ENCODE measurements at places on chromosomes 1 and 21.

- DNase-seq: no peak
These were observed 5.6 kb downstream of the SPSB1 start for GRCh38 chr1:9298282-9298681.

DNA sequence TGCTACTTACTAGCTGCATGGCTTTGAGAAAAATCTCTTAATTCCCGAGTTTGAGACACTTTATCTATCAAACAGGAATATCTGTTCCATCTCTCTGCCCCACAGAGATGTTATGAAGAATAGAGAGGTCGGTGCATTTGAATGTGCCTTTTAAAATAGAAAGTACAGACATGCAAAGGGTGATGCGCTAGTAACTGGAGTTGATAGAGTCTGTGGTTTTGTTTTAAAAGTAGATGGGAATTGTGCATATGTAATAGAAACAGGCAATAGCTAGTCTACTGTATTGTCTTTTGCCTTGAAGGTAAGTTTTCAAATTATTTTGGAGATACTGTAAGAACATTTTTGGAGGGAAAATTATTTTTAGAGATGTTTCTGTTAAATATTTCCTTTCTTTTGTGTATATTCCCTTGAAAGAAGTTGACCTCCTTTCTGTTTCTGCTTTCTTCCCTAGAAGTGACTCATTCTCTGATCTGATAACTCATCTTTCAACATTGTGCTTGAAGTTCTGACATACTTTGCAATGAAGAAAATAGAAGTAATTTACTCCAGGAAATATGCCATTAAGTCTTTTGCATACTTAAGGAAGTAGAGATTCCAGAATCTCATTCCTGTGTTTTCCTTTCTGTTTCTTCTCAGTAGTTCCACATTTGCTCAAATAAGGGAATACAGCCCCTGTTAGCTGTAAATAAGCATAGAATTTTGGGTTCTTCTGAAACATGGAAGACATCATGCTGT lies 151.6 kb downstream of the SDCCAG8 start:
- no peak for DNase-seq

- no peak for DNase-seq
These were observed 515.3 kb upstream of the NR5A2 start for GRCh38 chr1:199512037-199512710.

DNA sequence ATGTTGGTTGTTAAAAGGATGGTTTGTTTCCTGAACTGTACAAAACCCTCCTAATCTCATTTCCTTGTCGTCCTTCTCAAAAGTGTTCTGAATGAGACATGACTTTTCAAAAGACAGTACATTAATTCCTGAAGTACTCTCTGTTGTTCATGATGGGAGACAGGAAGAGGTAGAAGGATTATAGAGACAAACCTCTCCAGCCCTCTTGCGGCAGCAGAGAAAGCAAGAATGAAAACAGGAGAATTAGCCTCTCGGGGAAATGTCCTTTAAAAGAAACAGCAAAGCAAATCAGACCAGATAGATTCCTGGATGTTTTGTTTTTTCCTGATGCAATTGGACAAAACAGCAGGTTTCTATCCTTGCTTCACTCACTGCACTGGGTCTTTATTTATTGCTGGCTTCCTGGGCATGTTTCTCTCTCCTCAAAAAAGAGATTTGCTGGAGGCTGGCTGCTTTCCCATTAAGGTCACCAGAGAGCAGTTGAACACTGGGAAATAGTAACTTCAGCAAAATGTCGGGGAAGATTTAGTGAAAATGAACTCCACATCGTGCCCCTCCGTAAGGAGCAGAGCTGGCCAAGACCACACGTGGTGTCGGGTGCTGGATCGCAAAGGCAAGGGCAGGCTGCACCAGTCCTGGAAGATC lies 145.8 kb upstream of the SYT6 start:
- DNase-seq: no peak

DNA sequence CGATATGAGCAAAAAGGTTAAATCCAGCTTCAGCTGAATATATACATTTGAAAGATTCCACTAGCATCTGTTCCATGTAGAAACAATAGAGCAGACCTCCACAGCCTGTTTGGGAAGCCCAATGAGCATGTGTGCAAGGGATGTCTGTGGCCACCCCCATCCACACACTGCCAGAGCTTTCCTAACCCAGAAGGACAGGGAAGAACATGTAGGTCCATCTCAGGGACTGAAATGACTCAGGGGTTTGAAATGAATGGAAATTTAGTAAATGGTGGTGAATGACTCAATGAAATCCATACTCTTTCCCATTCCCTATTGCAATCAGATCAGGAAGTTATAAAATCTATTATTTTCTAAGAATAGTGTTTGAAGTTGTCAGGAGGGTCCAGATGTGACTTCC lies 397.2 kb downstream of the DUSP10 start:
- no peak for DNase-seq

DNA sequence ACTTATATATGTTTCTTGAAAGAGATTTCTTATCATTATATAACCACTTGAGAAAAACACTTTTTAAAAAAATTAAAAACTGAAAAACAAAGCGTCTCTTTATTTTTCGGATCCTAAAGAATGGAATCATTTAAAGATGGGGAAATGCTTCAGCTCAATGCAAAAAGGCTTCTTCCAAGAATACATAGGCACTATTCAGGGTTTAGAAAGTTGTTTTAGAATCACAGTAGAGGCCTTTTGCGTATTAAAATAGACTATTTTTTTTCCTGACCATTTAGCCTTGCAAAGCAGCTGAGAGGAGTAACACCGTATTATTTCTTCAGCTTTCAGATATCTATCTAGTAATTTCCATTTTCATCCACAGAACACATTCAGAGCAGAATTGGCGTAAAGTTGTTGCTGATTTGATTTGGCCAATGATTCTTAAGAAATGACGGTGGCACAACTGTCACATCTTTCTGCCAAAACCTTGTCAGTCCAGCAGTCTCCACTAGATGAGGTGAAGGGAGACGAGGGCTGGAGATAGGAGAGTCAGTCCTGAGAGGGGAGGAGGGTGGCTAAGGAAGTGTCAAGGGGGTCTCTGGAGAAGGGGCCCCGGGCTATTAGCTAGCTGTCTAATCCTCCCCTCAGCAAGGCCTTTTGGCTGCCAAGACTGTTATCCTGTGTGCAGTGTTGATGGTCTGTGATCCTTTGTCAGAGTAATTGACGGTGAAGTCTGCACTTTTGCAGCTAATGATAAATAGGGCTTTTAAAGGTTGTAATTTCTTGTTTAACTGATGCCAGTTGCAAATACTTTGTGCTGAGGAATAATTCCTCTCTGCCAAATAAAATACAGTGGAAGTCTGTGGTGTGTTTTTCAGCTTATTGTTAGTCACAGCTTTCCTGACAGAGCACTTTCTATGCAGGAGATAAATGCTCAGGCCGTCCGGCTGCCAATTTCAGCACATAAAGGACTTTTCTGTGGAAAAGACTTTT lies 34.7 kb downstream of the PRRX1 start:
- no peak for DNase-seq

- no peak for DNase-seq
These were observed 21.4 kb downstream of the TGFB2 start for GRCh38 chr1:218366322-218367052.

DNA sequence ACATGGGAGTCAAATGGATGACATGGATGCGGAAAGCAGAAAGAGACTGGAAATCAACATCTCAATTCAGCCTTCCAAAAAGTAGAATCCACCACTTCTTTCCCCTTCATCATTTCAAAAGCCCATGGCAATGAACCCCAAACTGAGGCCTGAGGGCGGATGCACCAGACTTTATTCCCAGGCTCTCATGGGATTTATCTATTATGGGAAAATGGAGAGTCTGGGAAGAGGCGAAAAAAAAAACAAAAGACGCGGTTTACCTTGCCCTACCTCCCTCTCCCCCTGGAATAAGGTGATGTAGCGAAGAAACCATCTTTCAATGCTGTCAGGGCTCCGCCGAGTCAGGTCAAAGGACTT lies 624 bp downstream of the KIFAP3 start:
- DNase-seq: no peak

DNA sequence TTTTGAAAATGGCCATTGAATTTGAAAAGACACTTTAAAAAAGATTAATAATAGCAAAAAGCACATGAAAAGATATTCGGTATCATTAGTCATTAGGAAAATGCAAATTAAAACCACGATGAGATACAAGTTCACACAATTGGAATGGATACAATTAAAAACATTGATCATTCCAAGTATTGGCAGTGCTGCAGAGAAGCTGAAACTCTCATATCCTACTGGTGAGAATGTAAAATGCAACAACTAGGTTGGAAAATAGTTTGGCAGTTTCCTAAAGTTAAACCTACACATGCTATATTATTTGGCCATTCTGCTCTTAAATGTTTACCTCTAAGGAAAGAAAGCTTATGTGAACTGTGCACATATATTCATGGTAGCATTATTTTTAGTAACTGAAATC lies 838.7 kb upstream of the PRMT6 start:
- no peak for DNase-seq
